Large intestine (tissue), 12 donors: ENCODE measurements at places on chromosomes 6 and 20. TPM values are rescaled to one million over a fixed set of nuclear protein-coding genes. Genes with fewer than 3 reads are reported as not detected.

The SMPDL3A gene
- polyA plus RNA-seq: 48.7 TPM

The TINAG gene
- polyA plus RNA-seq: 23.7 TPM

The LAMA4 gene
- polyA plus RNA-seq: 57.6 TPM

The CST9L gene
- polyA plus RNA-seq: not detected

The PTCRA gene
- polyA plus RNA-seq: 0.15 TPM

The OR10C1 gene
- not detected for polyA plus RNA-seq

The TBPL1 gene
- polyA plus RNA-seq: 27.4 TPM

The RAB44 gene
- polyA plus RNA-seq: 0.04 TPM

The PAK5 gene
- polyA plus RNA-seq: 1.6 TPM

The DPPA5 gene
- not detected for polyA plus RNA-seq

The CDH26 gene
- 1.3 TPM for polyA plus RNA-seq

The ARFGEF2 gene
- polyA plus RNA-seq: 43.7 TPM

The SCAF8 gene
- polyA plus RNA-seq: 34.7 TPM

The OR12D3 gene
- polyA plus RNA-seq: not detected

The TOX2 gene
- polyA plus RNA-seq: 4.7 TPM

The PI16 gene
- polyA plus RNA-seq: 0.81 TPM

The FRS3 gene
- 5.9 TPM for polyA plus RNA-seq

The CSE1L gene
- 52.2 TPM for polyA plus RNA-seq

The RSPH4A gene
- polyA plus RNA-seq: 0.70 TPM

The PHACTR3 gene
- 8.3 TPM for polyA plus RNA-seq

The POPDC3 gene
- 1.0 TPM for polyA plus RNA-seq

The NKAIN2 gene
- polyA plus RNA-seq: 1.3 TPM

The CDSN gene
- polyA plus RNA-seq: not detected

The TFAP2D gene
- polyA plus RNA-seq: not detected

The ANKEF1 gene
- polyA plus RNA-seq: 6.9 TPM

The FOXQ1 gene
- polyA plus RNA-seq: 4.9 TPM

The CNBD2 gene
- 5.5 TPM for polyA plus RNA-seq

The CGA gene
- polyA plus RNA-seq: 0.04 TPM

The FOXF2 gene
- 25.0 TPM for polyA plus RNA-seq

The SEMG1 gene
- not detected for polyA plus RNA-seq

The UBE2C gene
- 35.6 TPM for polyA plus RNA-seq

The BANF2 gene
- polyA plus RNA-seq: not detected

The RTN4IP1 gene
- 6.8 TPM for polyA plus RNA-seq

The SIRPB2 gene
- 1.4 TPM for polyA plus RNA-seq

The CPXM1 gene
- polyA plus RNA-seq: 28.6 TPM

The DEFB132 gene
- polyA plus RNA-seq: not detected

The OXT gene
- polyA plus RNA-seq: 5.2 TPM

The TCP11 gene
- polyA plus RNA-seq: 0.09 TPM

The LPA gene
- 0.06 TPM for polyA plus RNA-seq

The RPP40 gene
- polyA plus RNA-seq: 12.2 TPM

The MATN4 gene
- polyA plus RNA-seq: not detected

The LPIN3 gene
- 54.5 TPM for polyA plus RNA-seq

The KCNK5 gene
- 31.4 TPM for polyA plus RNA-seq
